ENCODE measurements at places on chromosomes 4 and X. TPM values are rescaled to one million over a fixed set of nuclear protein-coding genes. Genes with fewer than 3 reads are reported as not detected.

Gene PDZD4
- 0.33 TPM for total RNA-seq

Gene MID2
- total RNA-seq = 32.5 TPM

Gene GAGE12J
- total RNA-seq = not detected

Gene PCDH10
- 0.09 TPM for total RNA-seq

Gene TACR3
- total RNA-seq = not detected

Gene GCNA
- 0.98 TPM for total RNA-seq

Gene TMEM271
- total RNA-seq = not detected

Gene THAP9
- total RNA-seq = 8.0 TPM

Gene MXRA5
- total RNA-seq = under 0.01 TPM
